Stimulated activated effector memory CD8-positive, alpha-beta T cell treated with anti-CD3 and anti-CD28 coated beads, Interleukin-12 subunit alpha, Interleukin-12 subunit beta, amount 100 ng/mL, for 72 hours (primary cell): ENCODE measurements at places on chromosomes 2 and 18.

DNA sequence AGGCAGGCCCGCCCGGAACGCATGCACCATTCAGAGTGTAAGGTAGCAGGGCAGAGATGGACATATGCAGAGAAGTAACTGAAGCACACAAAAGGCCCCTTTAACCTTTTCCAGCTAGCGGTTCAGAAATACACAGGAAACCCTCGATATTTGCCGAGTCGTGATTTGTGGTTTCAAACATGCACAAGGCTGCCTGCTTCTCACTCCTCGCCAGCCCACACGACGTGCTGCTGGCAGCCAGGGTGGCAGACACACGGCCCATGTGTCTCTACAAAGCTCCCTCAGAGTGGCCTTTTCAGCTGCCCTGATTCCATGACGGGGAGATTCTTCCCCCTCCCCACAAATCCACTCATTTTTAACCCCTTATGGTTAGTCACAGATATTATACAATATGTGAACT is 23.6 kb downstream of the ZBTB7C start:
- DNase-seq = no peak

GRCh38 chr2:73822276-73822675 is 6.5 kb upstream of the STAMBP start:
- no peak for DNase-seq

GRCh38 chr18:55706898-55707297 is 118.9 kb upstream of the TCF4 start:
- DNase-seq = no peak

DNA sequence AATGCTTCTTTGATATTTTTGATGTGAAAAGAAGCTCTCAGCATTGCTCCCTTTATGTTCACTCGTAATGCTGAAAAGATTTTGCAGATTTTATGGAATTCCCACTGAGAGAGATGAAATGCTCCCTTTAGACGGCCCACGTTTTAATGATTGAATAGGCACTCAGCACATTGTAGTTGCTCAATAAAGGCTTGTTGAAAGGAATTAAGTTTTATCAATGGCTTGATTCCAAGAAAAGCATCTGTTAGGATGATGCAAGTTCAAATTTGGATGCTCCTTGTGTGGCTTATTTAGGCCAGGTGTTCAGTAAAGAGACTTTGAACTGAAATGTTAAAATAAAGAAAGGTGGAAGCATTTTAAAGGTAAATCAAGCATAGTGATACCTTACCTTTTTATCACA is 725.1 kb downstream of the EPHA4 start:
- no peak for DNase-seq

DNA sequence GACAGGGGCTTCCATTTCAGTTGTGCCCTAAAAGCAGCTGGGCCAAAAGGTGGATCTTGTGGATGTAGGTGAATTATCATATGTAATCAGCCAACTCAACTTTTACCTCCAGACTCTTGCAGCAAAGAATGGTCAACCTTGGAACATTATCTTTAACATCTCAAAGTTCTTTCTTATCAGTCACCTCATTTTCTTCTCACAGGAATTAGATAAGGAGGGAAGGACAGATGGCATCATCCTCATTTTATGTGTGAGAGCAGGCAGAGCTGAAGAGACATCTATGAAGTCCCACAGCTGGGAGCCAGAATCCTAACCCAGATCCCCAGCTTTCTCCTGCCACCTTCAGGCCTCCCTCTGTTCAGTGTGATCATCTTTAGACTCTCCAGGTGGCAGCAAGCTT is 182.1 kb downstream of the MGAT5 start:
- DNase-seq = no peak

DNA sequence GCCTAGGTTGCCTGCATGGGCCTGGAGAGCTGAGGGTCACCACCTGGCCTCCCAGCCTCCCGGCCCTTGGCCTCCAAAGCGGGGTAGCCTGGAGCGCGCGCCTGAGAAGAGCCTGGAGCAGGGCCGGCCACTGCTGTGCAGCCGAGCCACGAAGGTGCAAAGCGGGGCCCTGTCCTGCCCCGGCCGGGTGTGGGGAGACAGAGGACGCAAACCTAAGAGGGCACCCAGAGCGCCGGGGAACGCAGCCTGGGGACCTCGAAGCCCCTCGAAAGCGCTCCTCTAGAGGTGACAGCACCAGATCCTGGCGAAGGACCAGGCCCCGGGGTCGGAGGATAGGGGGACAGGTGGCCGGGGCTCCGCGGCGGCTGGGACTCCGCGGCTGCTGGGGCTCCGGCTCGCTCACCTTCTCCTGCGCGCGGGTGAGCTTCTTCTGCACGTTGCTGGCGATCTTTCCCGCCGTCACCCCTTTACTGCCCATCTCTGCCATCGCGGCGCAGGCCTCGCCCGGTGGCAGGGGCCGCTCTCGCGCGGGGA is 430 bp downstream of the BIN1 start:
- no peak for DNase-seq

DNA sequence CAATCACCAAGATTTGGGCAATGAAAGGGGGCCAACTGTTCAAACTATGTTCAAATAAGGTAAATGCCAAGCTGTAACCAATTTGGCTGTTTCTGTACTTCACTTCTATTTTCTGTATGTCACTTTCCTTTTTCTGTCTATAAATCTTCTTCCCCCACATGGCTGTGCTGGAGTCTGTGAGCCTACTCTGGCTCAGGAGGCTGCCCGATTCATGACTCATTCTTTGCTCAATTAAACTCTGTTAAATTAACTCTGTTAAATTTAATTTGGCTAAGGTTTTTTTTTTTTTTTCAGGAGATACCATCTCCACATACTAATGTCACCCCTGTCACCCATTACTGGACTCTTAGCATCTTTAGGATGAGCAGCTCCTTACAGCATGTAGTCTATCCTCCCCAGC is 178.8 kb upstream of the TWIST2 start:
- DNase-seq = peak; percentile 20

GRCh38 chr18:23155537-23155936 is 20.3 kb downstream of the CABLES1 start:
- no peak for DNase-seq

- DNase-seq = no peak
Measured at GRCh38 chr18:36786686-36787085, 42.1 kb downstream of the TPGS2 start.

DNA sequence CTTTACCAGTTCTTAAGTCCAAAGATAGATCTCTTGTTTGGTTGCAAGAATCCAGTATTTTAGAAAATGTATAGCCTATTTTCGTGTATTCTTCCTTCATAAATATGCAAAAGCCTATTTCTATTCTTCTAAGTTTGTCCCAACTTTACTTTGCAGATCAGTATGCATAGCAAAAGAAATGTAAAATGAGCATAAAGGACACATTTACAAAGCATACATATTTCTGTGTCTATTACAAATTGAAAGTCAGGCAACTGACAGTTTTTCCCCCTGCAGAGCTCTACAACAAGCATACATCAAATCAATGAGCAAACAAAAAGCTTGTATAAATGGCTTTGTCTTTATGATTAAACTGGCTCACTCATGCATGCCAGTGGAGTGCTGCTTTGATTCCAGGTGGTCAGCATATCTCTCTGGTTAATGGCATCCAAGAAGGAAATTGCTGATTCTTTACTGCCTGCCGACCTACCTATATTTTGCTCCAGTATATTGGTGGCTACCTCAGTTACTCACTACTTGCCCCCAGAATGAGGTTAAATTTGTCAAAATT is 10.0 kb upstream of the VPS54 start:
- DNase-seq = no peak

DNA sequence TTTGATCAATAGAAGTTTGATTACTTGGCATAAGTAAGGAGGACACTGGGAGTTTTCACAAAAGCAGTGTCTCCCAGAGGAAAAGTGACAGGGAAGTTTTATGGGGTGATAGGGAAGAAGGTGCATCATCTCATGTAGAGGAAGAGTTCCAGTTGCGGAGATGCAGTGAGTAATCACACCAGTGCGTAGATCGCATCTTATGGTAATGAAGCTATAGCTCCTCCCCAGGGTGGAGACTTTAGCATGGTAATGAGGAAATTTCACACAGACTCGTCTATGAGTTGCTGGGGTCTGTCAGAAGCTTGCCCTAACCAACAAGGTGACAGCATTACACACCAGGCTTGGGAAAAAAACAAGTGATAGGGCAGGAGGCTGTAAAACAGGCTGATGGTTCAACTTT is 49.0 kb downstream of the KYNU start:
- DNase-seq = no peak

GRCh38 chr2:173898178-173898668 is 67.0 kb downstream of the SP3 start:
- no peak for DNase-seq

- no peak for DNase-seq
Measured at GRCh38 chr2:113769555-113769954, 13.1 kb upstream of the SLC35F5 start.

DNA sequence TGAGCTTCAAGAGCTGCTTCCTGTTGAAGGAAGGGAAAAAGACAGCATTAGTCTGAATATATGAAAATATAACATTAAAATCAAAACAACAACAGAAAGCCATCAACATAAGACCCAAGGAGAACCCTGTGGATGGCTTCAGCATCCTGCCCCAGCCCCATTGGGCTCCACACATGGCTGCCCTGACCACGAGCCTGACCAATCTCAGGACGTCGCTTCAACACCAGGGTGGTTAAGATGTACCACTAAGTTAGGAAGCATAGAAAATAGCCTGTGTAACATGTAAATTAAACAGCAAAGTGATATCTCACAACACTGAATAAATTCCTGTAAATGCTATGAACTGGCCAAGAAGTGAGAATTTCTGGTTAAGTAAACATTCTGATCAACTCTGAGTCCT is 77.2 kb upstream of the CD226 start:
- no peak for DNase-seq

GRCh38 chr2:20303966-20304365 is 46.7 kb downstream of the PUM2 start:
- DNase-seq = no peak

DNA sequence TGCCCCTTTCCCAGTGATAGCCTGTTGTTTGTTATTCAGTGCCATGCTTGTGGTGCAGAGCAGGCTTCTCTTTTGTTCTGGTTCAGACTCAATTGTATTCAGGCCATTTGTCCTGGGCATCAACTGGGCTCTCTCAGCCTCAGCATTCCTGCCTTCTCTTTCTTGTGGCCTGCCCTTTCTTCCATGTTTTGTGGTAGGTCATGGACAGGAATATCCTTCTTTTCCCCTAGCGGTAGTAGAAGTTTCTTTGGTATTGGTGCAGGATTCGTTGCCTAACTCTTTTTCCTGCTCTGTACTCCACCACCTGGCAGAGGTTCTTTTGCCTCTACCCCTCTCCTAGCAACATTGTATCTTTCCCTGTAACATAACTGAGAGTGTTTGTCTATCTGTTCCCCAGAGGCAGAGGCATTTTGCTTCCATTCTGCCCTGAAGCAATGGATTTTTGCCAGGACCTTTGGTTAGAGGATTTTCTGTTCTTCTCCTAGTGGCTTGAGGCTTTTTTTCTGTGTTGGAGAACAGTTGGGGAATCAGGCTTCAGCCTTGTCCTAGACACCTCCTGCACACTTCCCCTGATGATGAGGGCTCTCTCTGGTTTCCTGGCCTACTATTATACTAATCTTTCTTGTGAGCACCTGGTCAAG is 68.5 kb downstream of the NCOA1 start:
- no peak for DNase-seq

- DNase-seq = no peak
Measured at GRCh38 chr2:62663411-62663810, 42.1 kb upstream of the EHBP1 start.

DNA sequence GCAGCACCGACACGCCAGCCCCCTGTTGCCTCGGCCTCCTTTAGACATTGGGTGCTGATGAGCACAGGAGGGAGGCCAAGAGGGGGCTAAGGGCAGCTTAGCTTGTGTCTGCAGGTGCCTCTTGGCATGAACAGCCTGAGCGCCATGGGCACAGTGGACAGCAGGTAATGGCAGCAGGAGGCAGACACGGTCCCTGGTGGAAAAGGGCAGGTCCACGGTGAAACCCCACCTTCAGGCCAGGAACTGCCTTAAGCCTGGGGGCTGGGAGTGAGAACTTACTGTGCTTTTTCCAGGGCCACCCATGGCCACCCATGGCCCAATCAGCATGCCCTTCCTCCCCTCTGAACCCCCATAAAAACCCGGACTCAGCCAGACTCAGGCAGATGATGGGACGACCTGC is 633.4 kb upstream of the TMEFF2 start:
- no peak for DNase-seq

- no peak for DNase-seq
Measured at GRCh38 chr18:78939734-78940494, 39.7 kb upstream of the SALL3 start.

DNA sequence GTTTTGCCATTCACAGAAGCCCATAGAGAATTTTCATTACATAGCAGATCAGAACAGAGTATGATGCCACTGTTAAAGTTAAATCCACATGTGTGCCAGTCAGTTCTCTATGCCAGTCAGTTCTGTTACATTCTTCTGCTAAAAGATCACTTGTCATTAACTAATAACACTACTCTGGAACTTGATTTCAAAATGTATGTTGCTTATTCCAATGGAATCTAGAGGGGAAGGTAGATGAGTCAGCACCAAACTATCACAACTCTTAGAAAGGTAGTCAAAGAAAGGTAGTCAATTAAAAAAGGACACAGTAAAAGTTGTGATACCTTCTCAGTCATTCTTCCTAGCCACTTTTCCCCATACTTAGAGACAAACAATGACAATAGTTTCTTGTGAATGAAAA is 1214.4 kb downstream of the LRP1B start:
- DNase-seq = no peak

DNA sequence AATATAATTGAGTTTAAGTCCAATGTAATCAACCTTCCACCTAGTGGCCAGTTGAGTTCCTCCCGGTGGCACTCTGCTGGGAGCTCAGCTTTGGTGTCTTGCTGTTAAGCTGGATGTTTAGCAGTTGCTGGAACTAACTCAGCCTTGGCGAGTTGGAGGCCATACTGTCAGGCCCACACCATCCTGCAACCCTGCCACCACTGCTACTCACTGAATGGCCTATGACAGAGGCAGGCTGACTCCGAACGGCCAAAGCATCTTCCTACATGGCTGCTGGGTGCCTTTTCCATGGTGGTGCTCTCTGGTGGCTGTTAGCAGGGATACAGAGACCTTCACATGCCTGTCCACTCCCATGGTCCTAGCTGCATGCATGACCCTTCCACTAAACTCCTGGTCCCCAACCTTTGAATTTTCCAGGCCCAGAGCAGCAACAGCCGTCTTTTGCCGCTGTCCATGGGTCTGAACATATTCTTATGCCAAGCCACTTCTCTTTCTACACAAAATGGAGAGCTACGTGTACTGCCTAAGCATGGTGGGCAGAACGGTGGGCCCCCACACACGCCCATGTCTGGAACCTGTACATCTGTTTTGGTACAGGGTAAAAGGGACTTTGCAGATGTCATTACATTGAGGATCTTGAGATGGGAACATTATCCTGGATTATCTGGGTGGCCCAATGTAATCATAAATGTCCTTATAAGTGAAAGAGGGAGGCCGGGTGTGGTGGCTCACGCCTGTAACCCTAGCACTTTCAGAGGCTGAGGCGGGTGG is 15.0 kb upstream of the TRAF3IP1 start:
- no peak for DNase-seq

GRCh38 chr2:51301381-51301780 is 269.4 kb upstream of the NRXN1 start:
- DNase-seq = no peak

DNA sequence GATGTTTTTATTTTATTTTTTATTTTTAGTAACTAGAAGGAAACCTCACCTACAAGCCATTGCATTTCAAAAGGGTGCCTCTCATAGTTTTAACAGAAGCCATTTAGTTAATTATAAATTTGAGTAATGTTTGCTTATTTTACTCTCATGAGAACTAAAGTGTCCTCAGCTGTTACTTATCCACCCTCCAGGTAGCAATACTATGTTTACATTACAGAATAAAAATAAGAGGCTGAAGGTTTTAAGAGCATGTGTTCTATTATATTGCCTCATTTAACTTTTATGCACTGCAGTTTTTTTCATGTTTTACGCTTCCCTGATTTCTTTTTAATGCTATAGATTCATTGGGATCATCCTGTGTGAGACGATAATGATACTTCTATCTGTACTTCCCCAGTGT is 235.5 kb downstream of the THSD7B start:
- DNase-seq = no peak
